ENCODE measurements at places on chromosomes 5 and 9.

DNA sequence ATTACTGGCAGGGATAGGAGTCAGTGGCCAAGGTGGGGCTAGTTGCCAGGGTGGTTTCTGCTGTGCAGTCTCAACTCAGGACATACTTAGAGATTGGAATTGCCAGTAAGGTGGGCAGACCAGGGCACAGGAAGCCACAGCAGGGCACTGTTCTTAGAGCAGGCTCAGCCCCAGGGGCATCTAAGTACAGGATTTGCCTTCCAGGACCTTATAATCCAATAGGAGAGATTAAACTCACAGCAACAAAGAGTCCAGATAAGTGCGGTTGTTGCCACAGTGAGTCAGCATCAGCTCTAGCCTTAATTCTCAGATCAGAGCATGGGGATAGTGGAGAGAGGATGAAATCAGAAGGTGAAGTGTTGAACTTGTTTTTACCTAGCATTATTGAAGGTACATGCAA lies 265.8 kb upstream of the TRPC7 start:
- no peak for DNase-seq

- no peak for DNase-seq
Measured at GRCh38 chr9:34069831-34070230, 21.1 kb upstream of the UBAP2 start.

GRCh38 chr5:126956991-126957390 lies 73.4 kb downstream of the MARCHF3 start:
- DNase-seq: no peak

GRCh38 chr9:111162026-111162425 lies 123.8 kb upstream of the LPAR1 start:
- no peak for DNase-seq

GRCh38 chr5:112208699-112209615 lies 210.1 kb downstream of the EPB41L4A start:
- no peak for DNase-seq

- DNase-seq: no peak
Measured at GRCh38 chr5:39256477-39257235, 37.3 kb upstream of the FYB1 start.

- peak; percentile 43 for DNase-seq
Measured at GRCh38 chr9:129176701-129177442, 1.2 kb downstream of the IER5L start.

DNA sequence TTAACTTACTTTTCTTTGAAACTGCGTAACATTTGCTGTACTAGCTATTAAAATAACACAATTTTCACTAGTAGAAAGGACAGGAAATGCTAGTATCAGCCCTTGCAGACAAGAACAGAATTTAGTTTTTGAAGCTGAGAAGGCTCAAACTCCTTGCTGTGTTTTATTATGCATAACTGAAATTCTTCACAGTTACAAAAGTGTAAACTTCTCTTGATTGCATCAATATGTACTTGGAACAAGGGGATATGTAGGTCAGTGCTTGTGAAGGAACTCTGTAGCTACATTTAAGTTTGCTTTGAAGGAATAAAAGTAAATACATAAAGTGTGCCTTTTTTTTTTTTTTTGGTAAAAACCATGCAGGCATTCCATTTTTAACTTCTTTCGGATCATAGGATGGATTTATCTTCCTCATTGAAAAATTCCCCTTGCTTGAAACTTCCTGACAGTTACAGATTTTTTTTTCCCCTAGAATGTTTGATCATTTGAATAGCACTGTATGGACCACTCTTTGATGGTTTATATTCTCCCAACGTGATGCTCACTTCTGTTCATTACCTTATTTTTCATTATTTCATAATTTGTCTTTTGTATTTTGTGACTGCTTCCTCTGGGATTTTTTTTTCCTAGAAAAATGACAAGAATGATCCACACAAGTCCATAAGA lies 94.9 kb upstream of the DAB2 start:
- DNase-seq: no peak

- no peak for DNase-seq
Measured at GRCh38 chr5:14266686-14267085, 123.5 kb downstream of the TRIO start.

DNA sequence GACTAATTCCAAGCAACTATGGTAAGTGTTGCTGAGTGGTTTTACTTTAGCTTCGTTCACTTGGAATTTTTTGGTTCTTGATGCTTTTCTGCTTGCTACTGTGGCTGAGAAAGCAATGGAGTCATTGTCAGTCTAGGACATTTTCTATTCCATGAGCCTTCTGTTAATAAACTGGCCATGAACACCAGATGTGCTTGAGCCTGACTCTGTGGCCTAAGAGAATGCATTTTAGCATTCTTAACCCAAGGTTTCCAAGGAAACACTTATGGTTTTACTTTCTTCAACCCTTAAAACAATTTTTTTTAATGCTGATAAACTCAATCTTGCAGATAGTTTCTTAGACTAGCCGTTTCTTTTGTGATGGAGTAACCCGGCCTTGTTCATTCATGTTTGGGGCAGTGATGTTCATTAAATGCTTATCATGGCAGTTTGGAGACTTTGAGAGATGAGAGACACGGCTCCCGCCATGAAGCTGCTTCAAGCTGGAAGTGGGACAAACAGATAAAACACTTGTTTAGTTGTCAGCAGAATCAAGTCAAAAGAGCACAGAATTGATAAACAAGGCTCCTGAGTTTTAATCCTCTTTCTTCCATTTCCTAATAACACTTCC lies 42.4 kb downstream of the OSTF1 start:
- no peak for DNase-seq

DNA sequence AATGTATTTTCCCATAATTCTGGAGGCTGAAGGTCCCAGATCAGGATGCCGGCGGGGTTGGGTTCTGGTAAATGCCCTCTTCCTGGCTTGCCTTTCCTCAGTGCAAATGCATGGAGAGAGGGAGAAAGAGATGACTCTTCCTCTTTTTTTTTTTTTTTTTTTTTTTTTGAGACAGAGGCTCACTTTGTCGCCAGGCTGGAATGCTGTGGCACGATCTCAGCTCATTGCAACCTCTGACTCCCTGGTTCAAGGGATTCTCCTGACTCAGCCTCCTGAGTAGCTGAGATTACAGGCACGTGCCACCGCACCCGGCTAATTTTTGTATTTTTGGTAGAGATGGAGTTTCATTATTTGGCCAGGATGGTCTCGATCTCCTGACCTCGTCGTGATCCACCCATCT lies 300.0 kb upstream of the TAS2R1 start:
- DNase-seq: no peak

DNA sequence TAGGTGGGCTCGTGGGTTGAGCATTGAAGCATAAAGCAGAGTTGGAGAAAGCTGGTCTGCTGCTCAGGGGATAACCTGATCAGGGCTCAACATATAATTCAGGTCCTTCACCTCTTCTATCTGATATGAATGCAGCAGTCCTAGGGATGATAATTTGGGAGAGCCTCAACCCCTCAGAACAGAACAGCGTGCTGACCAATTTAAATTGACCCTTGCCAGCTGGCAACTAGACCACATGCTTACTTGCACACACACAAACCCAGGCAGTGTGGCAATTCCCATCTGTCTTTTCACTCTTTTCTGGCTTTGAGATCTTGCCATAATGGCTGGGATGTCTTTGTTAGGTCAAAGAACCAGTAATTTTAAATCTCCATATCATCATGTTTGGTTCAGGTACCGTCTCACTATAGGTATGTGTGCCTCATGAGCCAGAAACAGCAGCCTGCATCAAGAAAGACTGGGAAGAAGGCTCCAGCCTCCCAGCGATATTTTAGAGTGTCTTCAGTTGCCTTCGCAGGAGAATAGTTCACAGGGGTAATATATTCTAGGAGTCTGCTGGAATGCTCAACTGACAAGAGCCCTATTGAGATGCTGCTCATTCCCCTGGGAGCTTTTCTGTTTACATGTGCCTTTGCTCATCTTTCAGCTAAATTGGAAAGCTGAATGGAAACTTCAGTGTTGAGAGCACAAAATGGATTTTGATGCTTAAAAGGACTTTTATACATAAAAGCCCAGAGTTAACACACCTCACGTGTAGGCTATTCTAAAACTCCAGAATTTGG lies 497.6 kb downstream of the RASEF start:
- DNase-seq: peak; percentile 4

DNA sequence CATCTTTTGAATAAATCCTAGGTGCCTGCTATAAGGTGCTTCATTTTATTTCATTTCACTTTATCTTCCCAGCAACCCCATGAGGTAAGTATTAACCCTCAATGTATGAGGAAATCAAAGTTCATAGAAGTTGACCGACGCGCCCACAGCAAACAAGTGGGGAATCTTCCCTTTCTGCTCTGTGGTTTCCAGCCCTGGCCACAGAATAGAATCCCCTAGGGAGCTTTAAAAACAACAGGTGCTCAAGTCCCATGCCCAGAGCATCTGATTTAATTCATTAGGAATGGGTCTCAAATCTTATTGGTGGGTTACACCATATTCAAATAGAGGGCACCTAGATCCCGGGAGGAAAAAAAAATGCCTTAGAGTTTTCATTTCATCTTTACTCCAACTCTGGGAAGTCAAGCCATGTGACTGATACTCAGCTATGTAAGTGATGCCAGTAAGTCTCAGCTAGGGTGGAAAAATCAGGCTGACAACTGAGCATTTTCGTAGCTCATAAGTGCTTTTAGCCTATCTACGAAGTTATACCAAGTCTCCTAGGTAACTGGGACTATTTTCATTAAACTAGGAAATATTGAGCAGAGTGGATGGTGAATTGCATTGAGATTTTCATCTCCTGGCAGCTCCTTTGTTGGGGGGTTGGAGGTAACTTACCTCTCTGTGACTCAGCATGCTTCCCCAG lies 353.4 kb upstream of the SLC30A5 start:
- no peak for DNase-seq

- DNase-seq: no peak
Measured at GRCh38 chr9:86660146-86660943, 287.0 kb downstream of the GAS1 start.

- no peak for DNase-seq
Measured at GRCh38 chr5:87361536-87362213, 51.1 kb downstream of the CCNH start.

- DNase-seq: no peak
Measured at GRCh38 chr9:120616966-120617935, 37.3 kb upstream of the CDK5RAP2 start.

- no peak for DNase-seq
Measured at GRCh38 chr9:124805186-124805585, 28.3 kb downstream of the OLFML2A start.

GRCh38 chr5:151105561-151105960 lies 24.7 kb upstream of the TNIP1 start:
- DNase-seq: no peak

DNA sequence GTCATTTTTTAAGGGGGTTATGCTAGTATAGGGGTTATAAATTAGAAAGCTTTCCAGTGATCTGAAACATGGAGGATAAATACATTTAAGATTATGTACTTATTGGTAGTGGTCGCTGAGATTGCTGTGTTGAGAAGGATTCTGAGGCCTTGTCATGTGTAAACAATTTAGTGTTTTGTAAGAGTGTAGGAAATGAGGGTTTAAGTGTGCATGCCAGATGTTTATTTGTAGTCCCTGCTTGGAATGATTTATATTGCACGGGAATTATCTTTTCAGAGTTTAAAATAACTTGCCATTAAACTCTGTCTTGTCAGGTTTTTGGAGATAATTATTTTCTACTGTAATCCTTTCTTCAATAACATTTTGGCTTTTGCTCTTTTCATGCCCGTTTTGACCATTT lies 19.4 kb downstream of the ZNF618 start:
- no peak for DNase-seq

- DNase-seq: no peak
Measured at GRCh38 chr9:6232336-6232945, 16.8 kb downstream of the IL33 start.

Data from nephron progenitor cell (in vitro differentiated cells).